Epithelial cell of prostate (primary cell): ENCODE measurements at places on chromosomes 5 and 9.

DNA sequence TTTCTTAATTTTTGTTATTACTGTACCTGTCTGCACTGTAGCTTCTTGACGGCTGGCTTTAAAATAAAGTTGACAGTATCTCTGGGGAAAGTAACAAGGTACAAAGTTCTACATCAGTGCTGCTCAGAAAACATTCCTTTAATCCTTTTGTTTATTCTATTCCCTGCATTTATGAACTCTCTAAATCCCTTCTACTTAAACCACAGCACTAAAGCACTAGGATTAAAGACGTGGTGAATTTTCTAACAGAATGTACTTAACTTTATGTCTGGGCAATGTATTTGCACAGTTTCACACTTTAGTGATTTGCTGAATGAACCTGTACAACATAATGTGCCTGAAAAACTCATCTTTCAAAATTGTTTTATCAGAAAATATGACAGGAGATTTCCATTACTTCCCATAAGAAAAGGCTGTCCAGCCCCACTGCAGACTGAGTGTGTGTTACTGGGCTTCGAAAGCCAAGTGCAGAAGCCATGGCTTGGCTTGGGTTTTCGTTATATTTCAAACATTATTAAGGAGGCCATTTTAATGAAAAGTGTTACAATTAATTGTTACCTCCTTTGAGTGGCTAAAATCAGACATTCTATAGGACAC is 43.8 kb downstream of the LHFPL2 start:
- no peak for DNase-seq

- no peak for DNase-seq
These were observed 100.6 kb downstream of the CETN3 start for GRCh38 chr5:90308787-90309585.

GRCh38 chr9:42388846-42389245 is 205.4 kb downstream of the SPATA31A6 start:
- DNase-seq = no peak

- no peak for DNase-seq
These were observed 191.2 kb downstream of the PIK3R1 start for GRCh38 chr5:68406767-68407241.

DNA sequence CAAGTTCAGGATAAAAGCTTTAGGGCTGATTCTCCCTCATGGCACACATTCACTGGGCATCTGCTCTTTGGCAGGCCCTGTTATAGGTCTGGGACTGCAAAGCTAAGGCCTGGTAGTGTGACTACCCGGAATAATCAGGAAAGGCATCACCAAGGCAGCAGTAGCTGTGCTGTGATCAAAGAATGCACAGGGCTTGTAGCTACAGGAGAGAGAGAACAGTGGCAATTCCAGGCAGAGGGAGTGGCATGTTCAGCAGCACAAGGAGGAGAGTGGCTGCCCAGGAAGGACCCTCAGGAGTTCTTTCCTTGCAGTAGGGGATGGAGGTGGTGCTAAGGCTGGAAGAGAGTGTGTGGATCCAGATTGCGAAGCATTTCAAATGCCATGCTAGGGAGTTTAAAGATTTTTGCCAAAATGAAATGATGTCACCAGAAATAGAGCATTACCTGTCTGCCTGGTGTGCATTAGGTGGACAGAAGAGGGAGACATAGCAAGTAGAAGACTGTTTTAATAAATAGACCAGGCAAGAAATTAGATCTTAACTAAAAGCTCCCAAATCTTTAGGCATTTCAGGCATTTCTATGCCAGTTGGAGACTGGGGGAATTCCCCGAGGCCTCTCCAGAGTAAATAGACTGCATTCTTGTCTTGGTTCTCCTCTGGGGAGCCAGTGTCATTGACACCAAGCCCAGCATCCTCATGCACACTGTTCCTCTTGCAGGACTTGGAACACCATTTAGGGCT is 69.1 kb downstream of the GPR21 start:
- no peak for DNase-seq

DNA sequence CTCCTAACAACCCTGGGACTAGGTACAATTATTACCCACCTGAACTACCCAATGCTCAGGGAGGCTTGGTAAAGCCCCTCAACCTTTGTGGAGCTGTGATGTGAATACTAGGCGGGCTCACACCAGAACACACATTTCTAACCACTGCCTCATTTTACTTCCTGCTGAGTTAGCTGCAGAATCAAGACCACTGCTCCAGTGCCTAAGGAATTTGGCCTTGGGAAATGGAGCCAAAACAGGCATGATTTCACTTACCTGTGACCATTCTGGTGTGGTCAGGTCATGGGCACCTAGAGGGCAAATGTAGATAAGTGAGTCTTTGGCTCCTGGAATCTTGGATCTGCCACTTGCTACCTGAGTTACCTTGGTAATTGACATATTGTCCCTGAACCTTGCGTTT is 5.2 kb downstream of the WWC1 start:
- DNase-seq = no peak

DNA sequence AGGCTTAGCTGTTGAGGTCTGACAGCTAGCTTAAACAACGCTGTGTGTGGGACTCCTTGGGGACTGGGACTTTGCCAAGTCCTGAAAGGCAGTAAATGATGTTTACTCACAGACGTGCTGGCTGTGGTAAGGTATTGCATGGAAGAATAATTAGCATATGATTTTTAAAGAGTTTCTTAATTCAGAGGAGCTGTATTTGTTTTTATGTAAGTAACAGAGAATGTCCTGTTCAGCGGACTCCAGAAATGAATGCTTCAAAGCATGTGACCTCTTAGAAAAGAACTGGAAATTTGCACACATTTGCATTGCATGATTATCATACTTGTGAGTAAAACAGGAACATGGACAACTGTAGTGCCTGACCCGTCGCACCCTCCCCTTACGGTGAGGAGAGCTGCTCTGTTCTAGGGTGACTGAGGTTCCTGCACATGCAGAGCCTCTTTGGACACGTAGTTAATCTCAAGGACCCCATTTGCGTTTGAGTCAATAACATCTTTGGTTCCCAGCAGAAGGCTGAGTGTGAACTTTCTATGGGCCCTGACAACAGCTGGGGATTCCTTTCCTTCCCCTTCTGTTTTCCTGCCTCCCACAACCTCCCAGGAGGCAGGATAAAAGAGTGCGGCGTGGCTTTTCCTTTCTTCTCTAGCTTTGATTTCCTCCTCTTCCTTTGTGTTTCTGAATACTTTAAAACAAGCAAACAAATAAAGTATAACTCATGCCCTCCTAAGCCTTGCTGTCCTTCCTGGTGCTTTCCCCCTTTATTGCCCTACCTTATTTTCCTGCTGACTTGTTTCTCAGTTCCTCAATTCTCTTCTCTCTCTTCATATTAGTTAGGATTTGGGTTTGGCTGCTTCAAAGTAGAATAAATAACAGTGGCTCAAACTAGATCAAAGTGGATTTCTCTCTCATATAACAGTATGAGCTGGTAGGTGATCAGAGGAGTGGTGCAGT is 157.2 kb upstream of the CD180 start:
- no peak for DNase-seq

- no peak for DNase-seq
These were observed 5.9 kb upstream of the PRKACG start for GRCh38 chr9:69019808-69020207.

GRCh38 chr5:96582343-96582742 is 79.8 kb upstream of the CAST start:
- DNase-seq = no peak

- DNase-seq = no peak
These were observed 57.9 kb upstream of the CTSV start for GRCh38 chr9:97096793-97097192.

DNA sequence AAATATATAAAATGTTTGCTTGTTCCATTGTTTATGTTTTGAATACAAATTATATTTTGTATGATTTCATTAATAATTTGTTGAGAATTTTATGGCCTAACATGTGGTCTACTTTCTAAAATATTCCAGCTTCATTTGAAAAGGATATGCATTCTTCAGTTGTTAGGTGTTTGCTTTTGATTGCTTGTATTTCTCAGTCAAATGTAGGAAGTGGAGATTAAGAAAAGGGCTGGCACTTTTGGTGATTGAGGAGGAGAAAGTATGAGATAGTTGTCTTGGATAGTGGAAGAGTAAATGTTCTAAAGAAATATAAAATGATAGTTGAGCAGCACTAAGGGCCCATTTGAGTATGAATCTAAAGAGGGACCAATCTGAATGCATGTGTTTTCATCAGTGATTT is 23.1 kb downstream of the JAK2 start:
- DNase-seq = no peak
